ENCODE measurements at places on chromosomes 2 and 18.

DNA sequence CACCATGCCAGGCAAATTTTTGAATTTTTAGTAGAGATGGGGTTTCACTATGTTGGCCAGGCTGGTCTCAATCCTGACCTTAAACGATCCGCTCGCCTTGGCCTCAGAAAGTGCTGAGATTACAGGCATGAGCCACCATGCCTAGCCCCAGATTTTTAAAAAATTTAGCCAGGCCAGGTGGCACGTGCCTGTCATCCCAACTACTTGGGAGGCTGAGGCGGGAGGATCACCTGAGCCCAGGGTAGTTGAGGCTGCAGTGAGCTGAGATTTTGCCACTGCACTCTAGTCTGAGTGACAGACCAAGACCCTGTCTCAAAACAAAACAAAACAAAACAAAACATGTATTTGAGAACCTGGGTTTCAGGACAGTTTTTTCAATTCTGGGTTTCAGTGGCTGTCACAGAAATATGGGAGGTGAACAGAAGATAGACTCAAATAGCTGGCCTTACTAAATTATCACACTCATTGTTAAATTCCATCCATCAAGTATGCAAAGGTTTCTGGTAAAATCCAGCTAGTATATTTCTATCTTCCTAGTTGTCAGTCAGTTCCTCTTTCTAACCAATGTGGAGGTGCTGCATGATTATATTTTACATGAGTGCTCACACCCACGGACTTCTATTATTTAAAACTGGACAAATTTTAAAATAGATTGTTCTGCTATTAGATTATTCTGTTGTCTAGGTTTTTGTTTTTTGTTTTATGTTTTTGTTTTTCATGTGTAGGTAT is 5.4 kb downstream of the ALPG start:
- DNase-seq = no peak

- no peak for DNase-seq
Measured at GRCh38 chr18:38019292-38019691, 453.7 kb upstream of the CELF4 start.

DNA sequence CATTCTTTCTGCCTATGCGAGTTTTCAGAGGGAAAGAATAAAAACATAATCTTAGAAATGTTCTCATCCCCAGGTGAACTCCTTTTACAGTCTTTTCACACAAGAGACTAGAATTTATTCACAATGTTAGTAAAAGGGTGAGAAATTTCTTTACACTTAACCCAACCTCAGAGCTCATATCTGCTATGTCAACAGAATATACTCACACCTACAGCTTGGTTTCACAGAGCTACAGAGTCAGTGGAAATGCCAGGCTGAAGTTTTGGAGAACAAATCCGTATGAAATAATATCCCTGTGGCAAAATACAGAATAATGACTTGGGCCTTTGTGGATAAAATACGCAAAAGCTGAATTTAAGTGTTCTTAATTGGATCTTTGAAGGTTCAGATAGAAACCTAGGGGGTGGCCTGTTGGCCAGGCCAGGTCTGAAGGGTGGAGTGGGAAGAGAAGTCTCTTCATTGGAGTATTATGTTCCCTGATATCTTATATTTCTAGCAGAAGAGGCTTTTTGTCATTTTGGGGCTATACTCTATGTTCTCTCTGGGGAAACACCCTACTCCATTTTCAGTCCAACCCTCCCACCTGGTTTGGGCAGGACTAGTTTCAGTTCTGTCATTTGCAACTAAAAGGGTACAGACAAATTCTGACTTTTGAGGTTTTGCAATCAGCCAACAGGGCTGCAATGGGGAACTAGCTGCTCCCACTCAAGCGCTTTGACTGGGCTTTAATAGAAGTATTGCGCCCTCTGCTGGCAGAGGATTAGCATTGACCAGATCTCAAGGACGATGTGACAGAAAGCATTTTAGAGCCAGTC is 25.7 kb downstream of the FBXO48 start:
- peak; percentile 88 for DNase-seq

DNA sequence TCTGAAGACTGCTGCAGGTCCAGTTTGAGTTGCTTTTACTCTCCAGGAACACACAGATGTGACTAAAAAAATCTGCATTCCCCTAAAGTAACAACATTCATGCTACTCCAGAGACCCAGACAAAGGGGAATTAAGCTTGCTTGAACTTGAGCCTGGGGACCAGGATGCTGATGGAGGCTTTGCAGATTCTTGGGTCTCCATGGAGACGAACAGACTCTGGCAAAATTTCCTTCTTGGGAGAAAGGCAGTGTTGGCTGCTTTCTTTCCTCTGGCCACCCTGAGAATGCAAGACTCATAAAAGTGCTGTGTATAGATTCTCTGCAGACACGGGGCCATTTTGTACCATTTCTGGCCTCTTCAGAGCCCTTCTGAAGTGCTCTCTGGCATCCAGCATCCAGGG is 112.0 kb downstream of the ACTR3 start:
- DNase-seq = no peak

DNA sequence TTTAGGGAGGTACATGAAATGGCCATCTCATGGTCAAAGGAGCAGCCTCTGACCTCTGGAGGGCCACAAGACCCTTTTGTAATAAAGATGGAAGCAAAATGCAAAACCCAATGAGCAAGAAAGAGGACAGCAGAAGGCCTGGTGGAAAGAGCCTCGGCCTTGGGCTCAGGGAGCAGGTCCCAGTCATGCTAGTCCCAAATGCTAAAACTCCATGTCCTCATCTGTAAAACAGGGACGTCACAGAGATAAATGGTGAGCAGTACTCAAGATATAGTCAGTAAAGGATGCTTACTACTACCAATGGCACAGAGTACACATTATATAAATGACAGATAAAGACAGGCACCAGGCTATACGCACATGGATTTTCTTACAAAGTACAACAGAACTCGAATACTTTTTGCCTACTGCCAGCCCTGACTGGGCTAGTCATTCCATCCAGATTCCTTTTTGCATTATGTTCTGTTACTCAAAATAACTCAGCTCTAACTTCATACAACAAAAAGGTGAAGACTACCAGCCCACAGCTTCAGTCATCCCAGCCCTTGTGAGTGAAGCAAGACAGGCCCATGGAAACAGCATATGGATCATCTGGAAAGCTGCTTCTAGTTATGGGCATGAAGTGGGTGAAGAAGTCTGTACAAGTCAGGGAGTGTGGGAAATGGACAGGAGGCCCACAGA is 64.9 kb upstream of the TFCP2L1 start:
- DNase-seq = no peak

DNA sequence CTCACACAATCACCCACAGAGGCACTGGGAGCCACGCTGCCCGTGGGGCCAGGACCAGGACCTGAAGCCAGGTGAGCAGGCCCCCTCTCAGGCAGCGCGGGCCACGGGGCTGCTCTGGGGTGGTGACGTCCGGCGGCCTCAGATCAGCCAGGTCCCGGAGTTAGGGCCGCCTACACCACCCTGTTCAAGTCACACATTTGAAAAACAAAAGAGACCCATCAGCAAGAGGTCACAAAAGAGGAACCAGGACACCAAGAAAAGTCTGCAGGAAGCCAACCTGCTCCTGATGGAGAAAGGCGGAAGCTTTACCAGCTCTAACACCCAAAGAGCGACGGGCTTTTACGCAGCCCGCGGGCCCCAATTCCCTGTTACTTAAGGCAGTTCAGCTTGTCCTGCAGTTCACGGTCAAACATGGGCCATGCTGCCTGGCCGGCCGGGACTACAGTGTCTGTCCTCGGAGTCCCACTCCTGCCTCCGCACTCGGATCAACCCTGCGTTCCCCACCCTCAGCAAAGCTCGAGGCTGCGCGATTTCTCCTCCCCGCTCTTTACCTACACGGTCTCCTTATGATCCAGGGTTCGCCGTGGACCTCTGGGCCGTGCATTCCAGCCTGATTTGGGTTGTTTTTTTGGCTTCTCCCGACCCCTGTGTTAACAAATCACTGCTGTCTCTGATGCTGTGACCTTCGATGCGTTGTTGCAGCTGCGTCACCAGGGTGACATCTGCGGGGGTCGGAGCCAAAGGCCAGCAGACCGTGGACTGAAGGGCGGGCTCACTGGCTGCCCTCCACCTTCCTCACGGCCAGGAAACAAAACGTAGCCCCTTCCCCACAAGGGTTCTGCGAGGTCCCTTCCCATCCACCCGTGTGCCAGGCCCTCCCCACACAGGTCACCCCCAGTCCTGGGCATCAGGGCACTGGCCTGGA is 31.0 kb downstream of the SNORC start:
- no peak for DNase-seq

GRCh38 chr2:193895226-193895625 is 1700.5 kb upstream of the TMEFF2 start:
- no peak for DNase-seq

GRCh38 chr2:99377879-99378278 is 40.7 kb downstream of the EIF5B start:
- no peak for DNase-seq

GRCh38 chr2:14256890-14257289 is 375.6 kb upstream of the LRATD1 start:
- DNase-seq = no peak

- DNase-seq = no peak
Measured at GRCh38 chr2:216485745-216486144, 12.9 kb upstream of the RPL37A start.

GRCh38 chr2:133362061-133362476 is 206.2 kb downstream of the NCKAP5 start:
- DNase-seq = no peak

- no peak for DNase-seq
Measured at GRCh38 chr2:70613521-70613920, 59.9 kb upstream of the TGFA start.

DNA sequence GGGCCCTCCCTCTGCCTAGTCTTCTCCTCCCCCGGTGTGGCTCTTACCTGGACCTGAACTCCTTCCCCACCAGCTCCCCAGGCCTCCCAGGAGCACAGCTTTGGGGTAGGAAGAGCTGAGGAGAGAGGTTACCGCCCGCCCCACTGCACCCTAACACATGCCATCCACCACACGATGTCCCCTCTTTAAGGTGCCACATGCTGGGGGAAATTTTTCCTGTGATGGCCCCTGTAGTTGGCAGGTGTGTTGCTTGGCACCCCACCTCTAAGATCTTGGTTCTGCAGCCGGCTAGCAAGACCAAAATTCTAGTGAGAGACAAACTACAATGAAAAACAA is 6.9 kb upstream of the TEX261 start:
- DNase-seq = no peak

- DNase-seq = no peak
Measured at GRCh38 chr2:16628314-16628713, 37.3 kb downstream of the CYRIA start.

DNA sequence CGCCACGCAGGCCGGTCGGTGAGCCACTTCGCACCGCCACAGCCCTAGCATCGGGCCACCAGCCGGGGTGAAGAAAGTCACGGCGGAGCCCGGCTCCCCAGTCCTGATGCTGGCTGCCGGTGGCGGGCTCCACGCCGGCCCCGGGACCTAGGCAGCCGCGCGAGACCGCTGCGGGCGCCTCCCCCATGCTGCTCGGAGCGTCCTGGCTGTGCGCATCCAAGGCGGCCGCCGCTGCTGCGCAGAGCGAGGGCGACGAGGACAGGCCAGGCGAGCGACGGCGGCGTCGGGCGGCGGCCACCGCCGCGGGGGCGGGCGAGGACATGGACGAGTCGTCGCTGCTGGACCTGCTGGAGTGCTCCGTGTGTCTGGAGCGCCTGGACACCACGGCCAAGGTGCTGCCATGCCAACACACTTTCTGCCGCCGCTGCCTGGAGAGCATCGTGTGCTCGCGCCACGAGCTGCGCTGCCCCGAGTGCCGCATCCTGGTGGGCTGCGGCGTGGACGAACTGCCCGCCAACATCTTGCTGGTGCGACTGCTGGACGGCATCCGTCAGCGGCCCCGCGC is 433 bp downstream of the SH3RF3 start:
- peak; percentile 10 for DNase-seq

- DNase-seq = no peak
Measured at GRCh38 chr2:60423505-60423904, 129.9 kb downstream of the BCL11A start.

DNA sequence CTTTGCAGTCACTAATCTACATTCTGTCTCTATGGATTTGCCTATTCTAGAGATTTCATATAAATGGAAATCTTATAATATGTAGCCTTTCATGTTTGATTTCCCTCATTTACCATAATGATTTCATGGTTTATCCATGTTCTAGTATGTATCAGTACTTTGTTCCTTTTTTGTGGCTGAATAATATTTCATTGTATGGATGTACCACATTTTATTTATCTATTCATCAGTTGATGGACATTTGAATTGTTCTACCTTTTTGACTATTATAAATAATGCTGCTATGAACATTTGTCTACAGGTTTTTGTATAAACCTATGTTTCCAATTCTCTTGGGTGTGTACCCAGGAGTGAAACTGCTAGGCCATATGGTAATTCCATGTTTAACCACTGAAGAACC is 221.1 kb downstream of the ICOS start:
- no peak for DNase-seq

GRCh38 chr2:240532031-240532775 is 25.6 kb downstream of the ANKMY1 start:
- no peak for DNase-seq

DNA sequence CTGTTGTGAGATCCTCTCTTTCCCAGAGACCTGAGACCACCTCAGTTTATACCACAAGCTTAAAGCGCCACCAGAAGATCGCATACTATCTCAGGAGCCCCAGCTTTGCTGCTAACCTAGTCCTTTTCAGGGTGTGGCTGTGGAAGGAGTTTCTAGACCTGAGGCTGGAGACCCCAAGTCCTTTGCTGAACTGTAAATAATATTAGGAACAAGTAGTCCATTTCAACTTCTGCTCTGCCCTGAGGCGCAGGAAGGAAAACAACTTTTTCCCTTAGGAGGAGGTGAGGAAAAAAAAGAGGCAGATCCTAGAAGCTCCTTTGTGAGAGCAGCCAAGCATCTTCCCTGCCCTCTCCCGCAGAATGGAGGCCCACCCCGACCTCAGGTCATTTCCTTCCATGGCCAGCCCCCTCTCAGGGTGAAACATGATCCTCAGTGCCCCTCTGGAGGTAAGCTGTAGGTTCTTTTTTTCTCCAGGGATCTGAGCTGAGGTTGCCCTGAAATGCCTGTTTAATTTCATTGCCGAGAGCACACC is 122.8 kb upstream of the LGALSL start:
- no peak for DNase-seq

DNA sequence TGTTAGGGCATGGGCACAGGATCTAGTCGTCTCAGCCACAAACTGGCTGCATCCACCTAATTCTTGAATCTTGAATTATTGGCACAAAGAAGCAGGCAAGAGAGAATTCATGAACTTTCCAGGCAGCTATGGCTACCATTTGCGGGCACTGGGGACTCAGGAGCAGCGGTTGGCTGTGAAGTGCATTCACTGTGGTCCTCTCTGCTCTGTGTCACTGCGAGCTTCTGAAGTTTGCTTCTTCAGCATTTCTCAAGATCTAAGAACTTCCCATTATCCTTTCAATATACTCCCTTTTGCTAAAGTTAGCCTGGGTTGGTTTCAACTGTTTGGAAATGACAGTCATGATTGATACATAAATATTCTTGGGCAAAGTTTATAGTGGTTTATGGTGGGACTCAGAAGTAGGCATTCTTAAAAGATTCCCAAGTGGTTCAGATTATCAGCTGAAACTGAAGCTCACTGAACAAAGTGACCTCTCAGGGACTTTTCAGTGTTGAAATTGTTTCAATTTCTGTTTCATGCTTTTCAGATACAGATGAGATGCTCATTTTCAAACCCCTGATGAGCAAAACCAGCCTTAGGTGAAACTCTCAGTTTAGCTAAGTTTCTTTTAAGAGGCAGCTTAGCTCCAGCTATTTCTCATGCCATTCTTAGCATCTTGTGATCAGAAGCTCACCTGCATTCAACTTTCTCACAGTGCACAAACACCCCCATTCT is 1258.3 kb upstream of the GYPC start:
- no peak for DNase-seq

GRCh38 chr2:160635488-160635887 is 141.9 kb upstream of the RBMS1 start:
- DNase-seq = no peak
